ENCODE measurements at places on chromosomes 4 and X.

- DNase-seq = no peak
These were observed 42.1 kb downstream of the NFKB1 start for GRCh38 chr4:102543030-102543928.

DNA sequence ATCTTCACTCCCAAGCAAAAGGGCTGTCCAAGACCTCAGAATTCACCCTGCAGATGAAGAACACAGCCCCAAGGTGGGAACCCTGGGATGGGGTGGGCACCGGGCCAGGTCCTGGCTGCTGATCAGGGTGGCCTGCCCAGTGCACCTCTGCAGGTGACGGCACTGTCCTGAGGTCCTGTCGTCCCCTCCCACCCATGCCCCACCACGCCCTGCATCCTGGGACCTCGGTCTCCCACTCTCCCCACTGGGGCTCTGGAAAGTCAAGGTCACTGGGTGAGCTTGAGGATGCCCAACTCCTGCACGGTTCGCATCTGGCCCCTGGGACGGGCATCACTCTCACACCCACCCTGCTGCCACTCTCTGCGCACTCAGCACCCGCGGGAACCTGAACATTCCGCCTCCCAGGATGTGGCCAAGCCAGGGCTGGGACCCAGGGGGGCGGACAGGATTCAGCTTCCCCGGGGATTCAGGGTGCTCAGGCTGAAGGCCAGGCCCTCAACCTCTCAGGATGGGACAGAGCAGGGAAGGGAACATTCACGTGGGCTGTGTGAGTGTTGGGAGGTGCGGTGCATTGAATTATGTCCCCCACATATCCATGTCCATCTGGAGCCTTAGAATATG is 115.9 kb downstream of the CPZ start:
- DNase-seq = no peak

DNA sequence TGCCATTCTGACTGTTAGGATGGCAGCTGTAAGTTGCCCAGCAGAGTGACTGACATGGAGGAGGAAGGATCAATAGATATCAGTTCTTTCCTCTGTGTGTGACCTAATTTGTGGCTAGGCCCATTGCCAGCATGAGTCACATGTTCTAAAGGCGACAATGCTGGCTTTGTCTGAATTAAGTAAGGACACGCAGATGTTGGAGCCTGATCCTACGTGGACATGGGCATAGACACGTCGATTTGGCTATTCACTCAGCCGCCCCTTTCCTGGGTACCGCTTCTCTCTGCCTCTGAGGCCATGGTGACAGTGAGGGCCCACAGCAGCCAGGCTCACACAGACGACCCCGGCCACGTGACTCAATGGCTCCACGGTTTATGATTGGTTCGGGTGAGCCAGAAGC is 16.3 kb downstream of the PROM1 start:
- DNase-seq = peak; percentile 81

GRCh38 chrX:70508296-70508911 is 63.8 kb downstream of the DLG3 start:
- no peak for DNase-seq

DNA sequence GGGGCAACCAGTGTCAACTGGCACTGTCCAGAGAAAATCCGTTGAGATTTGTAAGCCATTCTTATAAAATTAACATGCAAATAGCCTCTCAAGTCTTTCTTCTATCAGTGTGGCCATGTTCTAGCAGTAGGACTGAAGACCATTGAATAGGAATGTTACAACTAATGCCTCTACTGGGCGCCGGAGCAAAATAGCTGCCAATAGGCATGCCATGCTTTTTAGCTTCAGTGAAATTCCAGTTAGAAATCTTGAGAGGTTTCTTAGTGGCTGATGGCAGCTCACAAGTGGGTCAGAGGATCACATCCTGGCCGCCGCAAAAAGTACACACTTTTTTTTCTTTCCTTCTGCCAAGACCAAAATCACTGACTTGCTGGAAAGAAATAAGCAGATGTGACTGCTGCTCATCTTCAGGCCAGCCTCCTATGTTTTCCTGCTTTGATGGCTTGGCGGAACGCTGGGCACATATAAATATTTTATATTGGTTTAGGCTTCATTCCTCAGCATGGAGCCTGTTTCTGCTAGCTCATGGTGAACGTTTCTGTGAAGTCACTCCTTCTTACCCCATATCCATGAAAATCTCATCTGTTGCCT is 293.1 kb downstream of the TENM3 start:
- DNase-seq = no peak

DNA sequence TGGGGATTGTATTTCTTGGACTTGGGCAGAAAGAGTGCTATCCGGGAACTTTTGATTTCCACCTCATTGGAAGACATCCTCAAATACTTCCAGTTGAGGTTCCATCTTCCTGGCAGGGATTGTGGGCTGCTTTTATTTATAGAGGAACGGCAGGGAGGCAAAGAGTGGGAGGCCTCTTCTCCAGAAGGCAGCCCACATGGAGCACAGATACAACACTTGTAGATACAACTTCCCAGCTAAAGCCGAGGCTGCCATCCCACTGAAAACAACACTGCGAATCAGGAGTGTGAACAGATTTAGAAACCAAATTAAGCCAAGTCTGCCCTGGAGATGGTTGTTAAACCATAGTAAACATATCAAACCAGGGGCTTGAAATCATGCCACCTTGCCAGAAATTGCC is 212.8 kb upstream of the PPARGC1A start:
- no peak for DNase-seq

GRCh38 chrX:118495958-118496762 is 545 bp downstream of the DOCK11 start:
- DNase-seq = peak; percentile 8

All from globus pallidus (tissue), 1 donor.